ENCODE measurements at places on chromosomes 3 and 15.

GRCh38 chr15:81492969-81493645 is 119.1 kb upstream of the TMC3 start:
- no peak for DNase-seq

DNA sequence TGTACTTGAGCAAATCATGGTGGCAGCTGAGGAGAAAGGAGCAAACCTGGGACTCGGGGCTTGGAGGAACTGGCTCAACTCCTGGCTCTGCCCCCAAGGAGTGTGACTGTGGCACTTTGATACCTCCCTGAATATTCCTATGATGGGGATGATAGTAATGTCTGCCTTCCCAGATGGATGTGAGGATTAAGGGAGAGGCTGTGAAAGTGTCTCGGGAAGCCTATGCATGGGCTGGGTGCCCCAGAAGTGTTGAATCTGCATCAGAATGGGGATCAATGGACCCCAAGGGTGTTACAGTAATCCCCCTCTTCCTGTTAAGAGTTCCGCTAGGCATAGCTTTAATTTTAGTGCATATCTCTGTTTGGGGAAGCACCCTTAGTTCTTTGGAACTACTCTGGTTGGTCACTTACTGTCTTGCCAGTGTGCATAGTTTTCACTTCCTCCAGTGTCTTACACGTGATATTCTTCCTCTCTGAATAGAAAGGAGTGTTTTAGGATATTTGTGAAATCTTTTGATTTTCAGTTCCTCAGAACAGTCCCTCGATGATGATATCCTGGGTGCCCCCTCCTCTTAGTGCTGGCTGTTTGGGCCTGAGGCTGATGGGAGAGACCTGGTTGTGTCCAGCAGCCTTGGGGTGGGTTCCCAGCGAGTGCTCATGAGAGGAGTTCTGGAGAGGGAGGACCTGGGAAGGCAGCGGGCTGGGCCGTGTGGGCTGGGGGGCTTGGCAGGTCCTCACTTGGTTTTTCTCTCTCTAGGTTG is 97.5 kb downstream of the CHDH start:
- peak; percentile 35 for DNase-seq

- DNase-seq, result no peak
Observed at GRCh38 chr3:129582799-129583198, 23.7 kb downstream of the PLXND1 start.

- no peak for DNase-seq
Observed at GRCh38 chr3:168051070-168051469, 44.7 kb downstream of the GOLIM4 start.

GRCh38 chr3:87307805-87308204 is 31.4 kb upstream of the POU1F1 start:
- DNase-seq, result no peak

GRCh38 chr15:60573936-60574335 is 95.0 kb upstream of the ICE2 start:
- peak; percentile 71 for DNase-seq

- DNase-seq, result peak; percentile 45
Observed at GRCh38 chr15:52183562-52184173, 7.5 kb downstream of the GNB5 start.

GRCh38 chr15:98904544-98904943 is 103.0 kb downstream of the PGPEP1L start:
- no peak for DNase-seq

GRCh38 chr3:86989611-86990010 is 1.3 kb downstream of the VGLL3 start:
- DNase-seq, result no peak

DNA sequence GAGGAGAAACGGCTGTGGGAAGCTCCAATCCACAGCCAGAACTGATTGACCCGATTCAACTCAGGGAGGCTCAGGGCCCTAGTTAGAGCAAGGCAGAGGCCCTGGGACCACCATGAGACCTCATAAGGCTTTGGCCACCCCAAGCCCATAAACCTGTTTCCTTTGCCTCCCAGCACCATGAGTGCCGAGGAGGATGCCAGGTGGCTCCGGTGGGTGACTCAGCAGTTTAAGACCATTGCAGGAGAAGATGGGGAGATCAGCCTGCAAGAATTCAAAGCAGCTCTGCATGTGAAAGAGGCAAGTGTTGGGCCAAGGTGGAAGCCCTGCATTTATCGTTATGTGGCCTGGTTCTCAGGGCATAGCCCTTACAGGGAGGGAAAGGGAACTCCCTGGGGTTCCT is 11.9 kb downstream of the NOX5 start:
- no peak for DNase-seq

- DNase-seq, result no peak
Observed at GRCh38 chr3:88010810-88011209, 48.0 kb downstream of the CGGBP1 start.

GRCh38 chr3:176992565-176992964 is 204.7 kb downstream of the TBL1XR1 start:
- no peak for DNase-seq

DNA sequence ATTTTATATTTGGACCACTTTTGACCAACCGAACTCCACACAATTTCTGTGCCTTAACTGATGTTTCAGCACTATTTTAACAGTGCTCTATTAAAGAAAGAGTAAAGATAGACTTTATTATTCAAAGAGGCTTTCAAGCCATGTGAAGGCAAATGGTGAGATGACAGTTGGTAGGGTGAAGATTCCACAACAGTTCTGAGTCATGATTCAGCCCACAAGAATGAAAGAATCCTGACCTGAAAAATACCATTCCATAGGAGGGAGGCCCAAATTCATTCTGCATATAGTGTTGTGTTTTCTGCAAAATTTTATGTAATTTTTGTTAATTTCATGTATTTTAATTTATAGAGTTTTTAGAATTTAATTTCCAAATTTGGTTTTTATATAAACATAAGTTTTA is 135.6 kb upstream of the STAC start:
- no peak for DNase-seq

GRCh38 chr15:74528876-74529275 is 12.1 kb upstream of the ARID3B start:
- DNase-seq, result no peak

DNA sequence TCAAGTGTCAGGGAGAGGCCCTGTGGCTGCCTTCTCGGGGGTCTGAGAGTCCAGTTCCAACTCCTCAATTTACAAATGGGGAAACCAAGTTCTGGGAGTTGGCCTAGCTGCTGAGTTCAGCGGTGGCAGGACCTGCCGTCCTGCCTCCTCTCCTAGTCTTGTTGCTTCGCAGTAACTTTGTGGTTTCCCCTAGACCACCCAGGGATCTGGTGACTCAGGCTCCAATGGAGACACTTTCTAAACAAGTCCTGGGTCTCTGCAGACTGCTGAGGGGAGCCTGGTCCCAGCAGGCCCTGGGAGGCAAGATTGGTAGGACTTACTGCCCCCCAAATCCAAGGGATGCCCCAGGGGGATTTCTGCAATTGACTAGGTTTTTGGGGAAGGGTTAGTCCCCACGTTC is 83.6 kb downstream of the SMAD6 start:
- no peak for DNase-seq

- DNase-seq, result no peak
Observed at GRCh38 chr3:178131801-178132200, 404.4 kb upstream of the KCNMB2 start.

GRCh38 chr3:45606991-45607712 is 12.6 kb downstream of the LIMD1 start:
- no peak for DNase-seq

DNA sequence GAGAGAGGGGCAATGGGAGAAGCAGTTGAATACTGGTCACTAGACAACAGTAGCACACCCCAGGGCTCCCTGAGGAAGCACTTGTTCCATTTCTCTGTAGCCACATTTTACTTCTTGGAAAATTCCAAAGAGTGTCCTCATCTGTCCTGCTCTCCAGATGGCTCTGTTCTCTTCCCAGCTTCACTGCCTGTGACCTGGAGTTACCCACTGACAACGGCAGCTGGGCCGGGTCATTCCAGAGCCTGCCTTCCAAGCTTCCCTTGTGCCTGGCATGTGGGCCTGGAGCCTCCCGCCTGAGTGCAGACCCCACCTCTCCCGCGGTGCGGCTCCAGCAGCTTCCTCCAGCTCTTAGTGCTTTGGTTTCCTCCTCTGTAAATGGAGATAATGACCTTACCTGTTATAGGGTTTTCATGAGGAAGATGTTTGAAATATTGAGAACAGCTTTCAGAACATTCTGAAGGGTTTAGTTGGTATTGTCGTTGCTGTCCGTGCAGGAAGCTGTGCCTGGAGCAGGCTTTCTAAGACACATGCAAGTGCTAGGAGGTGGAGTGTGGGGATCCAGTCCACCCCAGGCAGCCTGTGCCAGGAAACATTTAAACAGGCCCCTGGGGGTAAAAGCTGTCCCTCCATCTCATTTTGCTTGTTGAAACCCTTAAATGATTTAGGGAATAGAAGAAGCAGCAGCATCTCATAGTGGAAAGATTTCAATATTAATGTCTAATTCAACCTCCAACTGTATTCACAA is 24.8 kb downstream of the EFCC1 start:
- DNase-seq, result no peak

DNA sequence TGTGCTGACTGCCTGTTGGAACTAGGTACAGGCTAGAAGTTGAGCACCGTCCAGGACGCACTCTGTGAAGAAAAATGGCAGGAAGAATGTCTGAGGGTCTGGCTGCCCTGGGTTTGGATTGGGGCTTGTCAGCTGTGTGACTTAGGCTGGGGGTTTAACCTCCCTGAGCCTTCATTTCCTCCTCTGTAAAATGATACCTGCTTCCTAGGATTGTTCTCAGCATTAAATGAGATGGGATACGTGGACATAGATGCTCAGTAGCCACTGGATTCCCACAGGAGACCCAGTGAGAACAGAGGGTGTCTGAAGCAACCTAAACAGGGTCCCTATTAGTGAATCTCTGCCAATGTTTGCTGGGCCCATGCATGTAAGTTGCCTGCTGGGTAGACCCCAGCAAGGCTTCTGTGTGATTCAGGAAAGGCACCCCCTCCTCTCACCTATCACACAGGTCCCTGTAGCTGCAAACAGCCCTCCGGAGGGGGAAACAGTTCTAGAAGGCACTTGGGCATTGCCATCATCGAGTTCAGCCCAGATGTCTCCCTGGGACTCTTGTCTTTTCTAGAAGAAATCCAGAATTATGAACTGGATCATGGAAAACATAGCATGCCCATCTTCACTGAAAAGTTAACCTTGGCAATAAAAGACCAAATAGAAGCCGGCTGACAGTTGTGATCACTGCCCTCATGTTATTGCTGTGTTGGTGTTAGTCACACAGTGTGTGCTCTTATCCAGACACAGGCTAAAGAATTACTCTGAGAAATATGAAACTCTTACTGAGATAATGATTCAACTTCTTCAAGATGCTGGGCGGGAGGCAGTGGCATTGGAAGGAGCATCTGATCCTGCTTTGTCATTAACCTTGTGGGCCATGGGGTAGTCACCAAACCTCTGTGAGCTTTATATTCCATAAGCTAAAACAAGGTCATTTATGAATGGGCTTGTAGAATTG is 64.5 kb downstream of the SMAD6 start:
- no peak for DNase-seq

- peak; percentile 22 for DNase-seq
Observed at GRCh38 chr3:157128771-157129681, 30.9 kb downstream of the CCNL1 start.

GRCh38 chr3:160677459-160677881 is 510 bp downstream of the ARL14 start:
- no peak for DNase-seq

GRCh38 chr3:171654809-171655208 is 155.5 kb downstream of the PLD1 start:
- DNase-seq, result no peak

DNA sequence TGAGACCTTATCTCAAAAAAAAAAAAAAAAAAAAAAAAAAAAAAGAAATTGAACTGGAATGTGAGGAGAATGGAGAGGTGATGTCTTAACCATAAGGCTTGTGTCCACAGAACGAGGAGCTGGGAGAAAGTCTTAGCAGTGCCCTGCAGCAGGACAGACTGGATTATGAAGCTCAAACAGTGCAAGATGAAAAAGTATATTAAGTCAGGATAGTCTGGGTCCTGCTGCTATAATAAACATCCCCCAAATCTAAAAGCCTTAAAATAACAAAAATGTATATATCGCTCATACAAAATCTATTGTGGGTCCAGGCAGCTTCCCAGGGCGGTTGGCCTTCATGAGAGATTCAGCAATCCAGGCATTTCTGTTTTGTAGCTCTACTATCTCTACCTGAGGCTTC is 175.5 kb downstream of the RAB11A start:
- no peak for DNase-seq

DNA sequence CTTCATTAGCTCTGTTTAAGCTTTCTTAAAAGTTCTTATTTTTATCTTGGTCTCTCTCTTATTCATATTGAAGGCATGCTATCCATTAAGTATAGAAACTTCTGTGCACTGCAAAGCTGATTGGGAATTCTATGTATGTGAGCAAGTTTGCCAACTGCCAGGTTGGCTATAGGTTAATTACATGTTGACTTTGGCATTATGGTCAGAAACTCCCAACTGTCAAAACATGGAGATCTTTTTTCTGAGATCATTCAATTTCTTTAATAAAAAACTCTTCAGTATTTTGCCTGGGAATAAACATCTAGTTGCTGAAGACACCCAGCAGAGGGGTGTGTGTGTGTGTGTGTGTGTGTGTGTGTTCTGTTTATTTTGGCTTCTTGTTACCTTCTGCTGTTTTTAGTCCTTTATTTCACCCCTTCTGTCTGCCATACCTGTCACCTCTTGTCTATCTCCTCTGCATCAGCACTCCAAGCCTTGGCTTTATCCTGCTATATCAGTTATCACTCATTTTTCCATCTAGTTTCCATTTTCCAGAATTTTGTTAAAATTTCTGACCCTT is 1.3 kb upstream of the ARL14 start:
- no peak for DNase-seq

- no peak for DNase-seq
Observed at GRCh38 chr15:70417535-70417934, 319.8 kb upstream of the TLE3 start.

- no peak for DNase-seq
Observed at GRCh38 chr3:197874064-197874463, 75.9 kb upstream of the RPL35A start.

- DNase-seq, result no peak
Observed at GRCh38 chr15:69398491-69398891, 15.7 kb upstream of the KIF23 start.

- no peak for DNase-seq
Observed at GRCh38 chr15:26634319-26634718, 138.5 kb downstream of the GABRB3 start.

- no peak for DNase-seq
Observed at GRCh38 chr15:84400820-84401219, 165.2 kb downstream of the GOLGA6L4 start.

DNA sequence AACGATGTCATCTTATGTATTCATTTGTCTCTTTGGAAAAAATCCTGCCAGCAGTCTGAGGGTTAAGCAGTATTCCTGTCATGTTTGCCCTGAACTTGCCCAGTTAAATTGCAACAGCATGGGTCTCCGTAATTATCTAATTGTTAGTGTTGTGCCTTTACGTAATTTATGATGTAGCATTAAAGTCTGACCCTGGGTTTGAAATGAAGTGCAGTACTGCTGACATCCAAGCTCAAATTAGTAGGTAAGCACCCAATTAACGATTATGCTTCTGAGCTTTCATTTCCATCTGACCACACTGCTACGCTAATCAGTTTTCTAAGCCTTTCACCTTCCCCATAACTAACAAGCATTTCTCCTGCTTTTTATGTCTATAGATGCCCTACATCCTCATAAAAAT is 241.8 kb downstream of the ARRDC4 start:
- no peak for DNase-seq
